ENCODE measurements at places on chromosomes 2 and 18.

- peak; percentile 58 for DNase-seq
Measured at GRCh38 chr2:152525277-152525838, 190.4 kb downstream of the FMNL2 start.

DNA sequence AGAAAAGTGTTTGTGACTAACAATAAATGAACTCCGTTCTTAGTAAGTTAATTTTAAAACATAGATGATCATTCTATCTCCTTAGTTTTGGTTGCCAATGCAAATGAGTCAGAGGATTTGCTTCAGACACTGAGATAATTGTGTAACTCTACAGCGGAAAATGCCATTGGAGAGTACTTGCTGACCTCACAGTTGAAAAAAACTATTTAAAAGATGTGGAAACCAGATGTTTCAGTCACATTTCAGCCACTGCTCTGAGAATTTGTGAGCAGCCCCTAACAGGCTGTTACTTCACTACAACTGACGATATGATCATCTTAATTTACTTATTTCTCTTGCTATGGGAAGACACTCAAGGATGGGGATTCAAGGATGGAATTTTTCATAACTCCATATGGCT lies at the start of gene TNFAIP6:
Gene TNFAIP6 (plus strand): TSS at position 234 of the 400 bp plus-strand sequence. CDS start 75 bp downstream, at position 309.
- DNase-seq, result no peak

GRCh38 chr18:55307505-55307904 lies 280.5 kb downstream of the TCF4 start:
- no peak for DNase-seq

DNA sequence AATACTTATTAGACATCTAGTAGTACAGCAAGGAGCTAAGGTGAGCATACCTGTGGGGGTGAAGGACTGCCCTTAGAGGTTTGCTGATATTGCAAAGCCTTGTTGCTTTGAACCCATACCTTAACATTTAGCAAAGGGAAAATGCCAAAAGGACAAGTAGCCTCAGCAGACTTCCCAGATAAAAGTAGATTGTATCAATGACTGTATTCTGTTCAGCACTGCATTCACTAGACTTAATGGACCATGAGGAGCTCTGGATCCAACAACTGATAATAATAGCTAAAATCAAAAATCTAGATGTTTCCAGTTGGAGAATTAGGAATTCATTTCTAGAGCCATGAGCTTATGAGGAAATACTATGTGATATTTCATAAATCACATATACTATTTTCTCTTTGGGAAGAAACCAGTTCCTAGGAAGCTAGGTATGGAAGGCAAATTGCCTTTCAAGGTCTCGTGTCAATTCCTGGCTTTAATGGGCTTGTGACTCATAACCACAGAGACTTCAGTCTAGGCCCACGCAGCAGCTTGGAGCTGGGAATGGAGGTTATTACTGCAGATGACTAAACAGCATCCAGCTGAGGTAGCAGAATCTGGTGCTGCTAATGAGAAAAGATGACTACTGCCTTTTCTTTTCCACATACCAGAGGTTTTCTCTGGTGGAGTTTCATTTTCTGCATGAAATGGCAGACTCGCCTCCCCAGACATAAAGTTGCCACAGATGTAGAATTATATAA lies 191.2 kb upstream of the NABP1 start:
- DNase-seq, result no peak

GRCh38 chr2:100752628-100753333 lies 67.2 kb upstream of the NPAS2 start:
- no peak for DNase-seq
